Heart left ventricle (tissue), 16 donors: ENCODE measurements at places on chromosomes 4 and X.
A peak's percentile ranks its signal among the peaks of the same experiment; 100 is the strongest.

- DNase-seq = peak; percentile 64
These were observed 19.3 kb upstream of the CSF2RA start for GRCh38 chrX:1249101-1249887.

DNA sequence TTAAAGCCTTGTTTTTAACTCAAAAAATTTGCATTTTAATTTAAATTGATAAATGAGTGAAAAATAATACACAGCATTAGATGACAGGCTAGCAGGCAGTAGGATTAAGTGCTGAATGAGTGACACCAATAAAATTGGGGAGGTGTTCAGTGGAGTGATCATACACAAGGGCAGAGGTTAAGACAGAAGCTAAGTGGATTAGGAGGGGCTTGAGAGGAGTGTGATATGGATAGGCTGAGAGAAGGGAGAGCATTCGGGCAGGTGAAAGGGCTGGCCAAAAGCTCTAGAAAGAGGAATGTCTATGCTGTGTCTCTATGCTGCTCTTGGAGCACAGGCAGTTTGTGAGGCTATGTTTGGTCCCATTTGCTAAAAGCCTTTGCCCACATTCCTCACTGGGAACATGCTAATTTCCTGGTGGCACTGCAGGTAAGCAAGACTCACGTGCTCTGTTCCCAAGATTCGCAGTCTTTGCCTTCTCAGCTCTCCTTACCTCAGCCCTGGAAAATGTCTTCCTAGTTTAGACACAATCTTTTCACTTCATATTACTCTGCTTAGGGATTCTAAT is 52.8 kb upstream of the CCSER1 start:
- DNase-seq = no peak

- DNase-seq = no peak
These were observed 493.8 kb downstream of the FAT4 start for GRCh38 chr4:125808570-125808969.

DNA sequence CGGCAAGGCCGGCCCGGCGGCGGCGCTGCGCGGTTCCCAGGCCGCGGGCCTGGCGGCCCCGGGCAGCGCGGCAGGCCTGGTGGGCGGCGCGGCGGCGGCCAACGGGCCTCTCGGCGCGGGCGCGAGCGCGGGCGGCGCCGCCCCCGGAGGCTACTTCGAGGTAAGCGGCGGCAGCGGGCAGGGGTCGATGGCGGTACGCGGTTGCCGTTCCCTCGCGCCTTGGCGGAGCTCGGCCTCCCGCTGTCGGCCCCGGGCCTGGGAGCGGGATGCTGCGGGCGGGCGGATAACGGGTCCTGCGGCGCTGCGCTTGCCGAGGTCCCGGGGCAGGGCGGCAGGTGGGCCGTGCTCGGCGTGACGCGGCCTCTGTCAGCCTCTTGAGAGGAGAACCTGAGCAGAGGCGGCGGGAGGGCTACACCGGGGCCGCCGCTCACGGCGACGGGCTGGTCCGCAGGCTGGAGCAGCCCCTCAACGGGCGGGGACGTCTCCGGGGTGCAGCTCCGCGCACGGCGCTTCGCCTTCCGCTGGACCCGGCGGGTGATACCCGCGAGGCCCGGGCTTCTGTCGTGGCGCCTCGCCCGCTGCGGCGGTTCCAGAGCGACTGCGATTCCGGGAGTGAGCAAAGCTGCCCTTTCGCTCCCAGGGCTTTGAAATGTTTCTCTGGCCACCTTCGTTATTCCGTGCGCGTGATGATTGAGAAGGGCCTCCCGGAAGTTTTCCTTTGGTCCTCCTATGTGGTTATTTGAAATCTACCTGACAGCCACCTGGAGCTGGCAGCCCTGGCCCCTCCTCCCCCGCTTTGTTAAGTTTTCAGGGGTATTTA is 774 bp downstream of the FAM193A start:
- DNase-seq = peak; percentile 23

- DNase-seq = no peak
These were observed 95.8 kb upstream of the KIT start for GRCh38 chr4:54561940-54562339.

- DNase-seq = no peak
These were observed 174.3 kb downstream of the ADGRL3 start for GRCh38 chr4:61374447-61374891.

DNA sequence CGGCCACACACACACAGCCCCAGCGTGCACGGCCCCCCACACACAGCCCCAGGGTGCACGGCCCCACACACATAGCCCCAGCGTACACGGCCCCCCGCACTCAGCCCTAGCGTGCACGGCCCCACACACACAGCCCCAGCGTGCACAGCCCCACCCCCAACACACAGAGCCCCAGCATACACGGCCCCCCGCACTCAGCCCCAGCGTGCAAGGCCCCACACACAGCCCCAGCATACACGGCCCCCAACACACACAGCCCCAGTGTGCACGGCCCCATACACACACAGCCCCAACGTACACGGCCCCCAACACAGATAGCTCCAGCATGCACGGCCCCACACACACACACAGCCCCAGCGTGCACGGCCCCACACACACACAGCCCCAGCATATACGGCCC is 17.6 kb downstream of the GAK start:
- DNase-seq = no peak

GRCh38 chrX:154654372-154654771 is 993 bp upstream of the CTAG2 start:
- DNase-seq = no peak

DNA sequence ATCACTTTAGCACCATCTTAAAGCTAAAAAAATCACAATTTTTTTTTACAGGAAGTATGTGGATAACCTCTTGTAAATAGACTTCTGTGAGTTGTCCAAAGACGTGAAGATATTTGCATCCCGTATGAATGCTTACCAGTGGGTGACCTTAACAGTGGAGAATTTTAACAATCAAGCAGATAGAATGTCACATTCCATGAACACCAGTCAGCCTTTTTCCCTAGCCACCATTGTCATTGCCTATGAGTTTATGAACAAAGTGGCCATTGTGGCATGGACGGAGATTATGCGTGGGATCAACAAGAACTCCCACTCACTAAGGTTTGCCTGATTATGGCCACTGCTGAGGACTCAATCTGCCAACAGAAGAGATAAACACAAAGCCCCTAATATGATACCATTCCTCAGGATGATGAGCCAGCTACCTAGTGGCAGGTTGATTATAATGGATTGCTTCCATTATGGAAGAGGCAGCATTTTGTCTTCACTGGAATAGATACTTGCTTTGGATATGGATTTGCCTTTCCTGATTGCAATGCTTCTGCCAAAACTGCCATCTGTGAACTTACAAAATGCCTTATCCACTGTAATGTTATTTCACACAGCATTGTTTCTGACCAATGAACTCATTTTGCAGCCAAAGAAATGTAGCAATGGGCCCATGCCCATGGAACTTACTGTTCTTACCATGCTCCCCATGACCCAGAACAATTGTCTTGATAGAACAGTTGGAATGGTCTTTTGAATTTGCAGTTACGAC is 830.9 kb upstream of the NDST4 start:
- no peak for DNase-seq

DNA sequence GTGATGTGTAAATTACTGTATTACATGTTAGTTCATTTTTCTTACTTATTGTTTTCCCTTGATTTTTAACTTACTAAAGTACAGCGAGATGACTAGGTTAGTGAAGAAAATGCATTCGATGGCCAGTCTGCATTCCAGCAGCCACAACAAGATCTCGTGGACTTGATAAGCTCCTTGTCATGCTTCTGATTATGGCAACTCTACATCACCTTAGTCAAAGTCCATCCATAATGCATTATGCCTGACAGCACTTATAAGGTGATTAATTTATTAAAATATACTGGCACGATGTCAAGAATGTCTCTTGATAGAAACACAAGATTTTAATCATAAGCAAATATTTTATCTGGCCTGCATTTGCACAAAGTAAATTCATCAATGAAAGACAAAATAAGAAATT is 109.9 kb upstream of the NAP1L5 start:
- DNase-seq = no peak

DNA sequence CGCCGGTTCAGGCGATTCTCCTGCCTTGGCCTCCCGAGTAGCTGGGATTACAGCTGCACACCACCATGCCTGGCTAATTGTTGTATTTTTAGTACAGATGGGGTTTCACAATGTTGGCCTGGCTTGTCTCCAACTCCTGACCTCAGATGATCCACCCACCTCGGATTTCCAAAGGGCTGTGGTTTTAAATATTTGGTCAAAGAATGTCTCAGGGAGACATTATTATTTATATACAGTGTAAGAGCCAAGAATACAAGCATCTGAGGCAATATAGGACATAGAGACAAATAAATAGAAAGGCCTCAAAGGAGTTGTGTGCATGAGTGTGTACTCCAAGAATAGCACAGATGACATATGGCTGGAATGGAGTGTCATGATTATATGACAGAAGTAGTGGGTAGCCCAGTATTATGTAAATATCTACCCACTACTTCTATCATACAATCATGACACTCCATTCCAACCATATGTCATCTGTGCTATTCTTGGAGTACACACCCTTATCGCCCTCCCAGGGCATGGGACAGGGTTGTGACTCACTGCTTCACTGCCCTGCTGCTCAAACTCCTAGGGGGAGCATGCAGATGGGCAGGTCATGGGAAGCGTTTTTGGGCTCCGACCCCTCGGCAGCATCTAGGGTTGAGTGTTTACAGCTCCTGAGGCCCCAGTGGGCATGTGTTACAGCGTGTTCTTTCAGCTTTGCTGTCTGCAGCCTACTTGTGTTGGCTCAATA is 1649.8 kb upstream of the PCDH10 start:
- DNase-seq = no peak

DNA sequence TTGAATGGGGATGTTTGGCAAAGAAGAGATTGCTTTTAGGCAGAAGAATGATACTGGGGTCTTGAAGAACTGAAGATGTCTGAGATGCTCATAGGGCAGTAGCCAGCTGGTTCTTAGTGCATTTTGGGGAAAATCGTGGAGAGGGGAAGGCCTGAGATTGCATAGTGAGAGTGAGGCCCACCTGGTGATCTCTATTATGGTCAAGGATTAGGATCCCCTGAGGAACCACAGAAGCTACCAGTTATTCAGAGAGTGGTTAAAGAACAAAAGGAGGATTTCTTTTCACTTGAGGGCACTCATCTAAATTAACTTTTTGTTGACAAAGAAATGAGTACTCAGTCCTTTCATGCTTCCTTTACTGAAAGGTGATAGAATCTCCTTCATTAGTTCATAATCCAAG is 271.3 kb upstream of the HAND2 start:
- no peak for DNase-seq

GRCh38 chrX:150475461-150475860 is 93.0 kb upstream of the MTM1 start:
- DNase-seq = no peak

- no peak for DNase-seq
These were observed 4.5 kb downstream of the CASP3 start for GRCh38 chr4:184644553-184645307.

DNA sequence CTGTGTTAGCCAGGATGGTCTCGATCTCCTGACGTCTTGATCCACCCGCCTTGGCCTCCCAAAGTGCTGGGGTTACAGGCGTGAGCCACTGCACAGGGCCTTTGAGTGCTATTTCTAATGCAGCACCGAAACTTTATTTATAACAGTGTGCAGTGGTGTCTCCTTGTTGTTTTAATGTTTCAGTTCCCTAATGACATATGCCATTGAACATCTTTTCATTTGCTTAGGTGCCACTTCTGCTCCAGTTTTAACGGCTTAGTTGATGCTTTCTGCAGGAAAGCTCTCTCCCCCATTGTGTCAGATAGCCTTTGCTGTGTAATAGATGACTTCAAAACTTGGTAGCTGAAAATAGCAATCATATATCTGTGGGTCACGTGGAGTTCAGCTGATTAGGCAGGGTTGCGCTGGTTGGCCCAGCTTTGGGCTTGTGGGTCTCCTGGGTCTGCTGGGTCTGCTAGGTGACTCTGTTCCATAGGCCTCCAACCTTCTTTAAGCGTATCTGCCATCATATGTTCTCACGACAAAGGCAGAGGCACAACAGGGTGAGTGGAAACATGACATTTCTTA is 76.4 kb upstream of the SHISA3 start:
- no peak for DNase-seq

GRCh38 chrX:48715072-48715471 is 18.5 kb downstream of the SUV39H1 start:
- no peak for DNase-seq

DNA sequence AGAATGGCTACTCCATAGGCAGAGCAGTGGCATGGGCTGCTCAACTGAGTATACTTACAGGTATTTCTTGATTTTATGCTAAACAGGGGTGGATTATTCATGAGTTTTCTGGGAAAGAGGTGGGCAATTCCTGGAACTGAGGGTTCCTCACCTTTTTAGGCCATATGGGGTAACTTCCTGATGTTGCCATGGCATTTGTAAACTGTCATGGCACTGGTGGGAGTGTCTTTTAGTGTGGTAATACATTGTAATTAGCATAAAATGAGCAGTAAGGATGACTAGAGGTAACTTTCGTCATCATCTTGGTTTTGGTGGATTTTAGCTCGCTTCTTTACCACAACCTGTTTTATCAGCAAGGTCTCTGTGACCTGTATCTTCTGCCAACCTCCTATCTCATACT is 48.2 kb upstream of the HPSE start:
- no peak for DNase-seq

GRCh38 chr4:81905971-81906370 is 434.3 kb upstream of the RASGEF1B start:
- DNase-seq = no peak

GRCh38 chrX:34638116-34638515 is 19.0 kb downstream of the TMEM47 start:
- no peak for DNase-seq

DNA sequence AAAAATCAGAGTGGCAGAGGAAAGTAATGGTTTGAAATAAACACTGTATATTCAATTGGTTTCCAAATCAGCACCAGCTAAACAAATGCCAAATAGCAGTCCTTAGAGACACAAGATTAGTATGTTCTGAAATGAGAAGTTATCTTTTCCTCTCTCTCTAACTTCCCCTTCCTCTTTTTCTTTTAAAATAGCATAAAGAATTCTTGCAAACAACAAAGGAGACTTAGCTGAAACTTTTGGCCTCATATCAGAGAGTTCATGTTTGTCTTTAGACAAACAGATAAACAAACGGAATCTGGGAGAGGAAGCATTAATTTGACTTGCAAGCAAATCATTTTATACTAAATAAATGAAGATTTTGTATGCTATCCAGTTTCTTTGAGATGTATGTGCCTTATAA is 399.0 kb downstream of the GBA3 start:
- DNase-seq = no peak

DNA sequence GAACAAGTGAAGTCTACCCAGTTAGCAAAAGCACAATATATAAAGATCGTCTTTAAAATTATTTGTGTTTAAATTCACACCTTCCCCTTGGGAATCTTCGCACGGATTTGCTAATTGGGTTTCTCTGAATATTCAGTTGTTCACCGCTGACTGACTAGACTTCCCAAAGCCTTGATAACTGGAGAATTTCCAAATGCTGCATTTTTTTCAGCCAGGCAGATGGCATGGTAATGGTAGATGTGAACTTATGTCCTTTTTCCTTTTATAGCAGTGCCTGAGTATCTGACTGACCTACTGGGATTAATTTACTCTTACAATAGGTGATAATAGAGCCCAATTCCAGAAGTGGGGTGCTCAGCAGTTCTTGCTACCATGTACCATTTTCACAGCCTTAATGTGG is 548.1 kb downstream of the PACRGL start:
- no peak for DNase-seq
